Activated T-cell treated with anti-CD3 and anti-CD28 coated beads, Interleukin-2, amount 50 U/mL, for 72 hours (primary cell): ENCODE measurements at places on chromosomes 16 and 17. TPM values are rescaled to one million over a fixed set of nuclear protein-coding genes. Genes with fewer than 3 reads are reported as not detected.

The B9D1 gene
- total RNA-seq: 4.3 TPM

The CACNG1 gene
- total RNA-seq: not detected

The C16orf96 gene
- 0.55 TPM for total RNA-seq

The CCL15 gene
- total RNA-seq: not detected

The TMC7 gene
- total RNA-seq: not detected

The HOXB1 gene
- total RNA-seq: not detected

The HP gene
- not detected for total RNA-seq

The CALB2 gene
- total RNA-seq: not detected

DNA sequence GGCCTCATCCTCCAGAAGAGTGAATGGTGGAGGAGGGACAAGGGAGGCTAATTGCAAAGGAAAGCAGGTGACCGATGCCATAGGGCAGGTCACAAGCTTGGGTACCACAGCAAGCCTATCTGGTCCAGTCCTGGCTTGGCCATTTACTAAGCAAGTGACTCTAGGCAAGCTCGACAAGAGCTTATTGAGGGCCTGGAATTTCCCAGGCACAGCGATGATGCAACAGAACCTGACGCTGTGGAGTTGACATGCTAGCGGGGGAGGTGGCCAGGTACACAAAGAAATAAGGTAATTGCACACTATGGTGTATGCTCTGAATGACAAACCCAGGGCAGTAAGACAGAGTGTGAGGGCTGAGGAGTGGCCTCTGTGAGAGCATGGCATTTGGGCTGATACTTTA is 98.5 kb downstream of the PGS1 start:
- no peak for DNase-seq

- DNase-seq: no peak
Measured at GRCh38 chr17:65349916-65350315, 211.5 kb downstream of the AXIN2 start.

GRCh38 chr17:55332296-55333041 is 67.7 kb downstream of the HLF start:
- no peak for DNase-seq

DNA sequence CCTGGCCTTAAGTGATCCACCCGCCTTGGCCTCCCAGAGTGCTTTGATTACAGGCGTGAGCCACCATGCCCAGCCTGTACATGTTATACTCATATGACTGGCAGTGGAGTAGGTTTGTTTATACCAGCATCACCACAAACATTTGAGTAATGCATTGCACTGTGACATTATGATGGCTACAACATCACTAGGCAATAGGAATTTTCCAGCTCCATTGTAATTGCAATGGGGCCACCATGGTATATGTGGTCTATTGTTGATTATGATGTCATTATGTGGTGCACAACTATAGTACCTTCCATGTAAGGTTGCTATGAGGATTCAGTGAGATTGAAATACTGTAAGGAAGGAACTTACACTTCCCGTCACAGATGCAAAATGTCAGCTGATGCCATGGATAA is 168.9 kb downstream of the COPRS start:
- no peak for DNase-seq

DNA sequence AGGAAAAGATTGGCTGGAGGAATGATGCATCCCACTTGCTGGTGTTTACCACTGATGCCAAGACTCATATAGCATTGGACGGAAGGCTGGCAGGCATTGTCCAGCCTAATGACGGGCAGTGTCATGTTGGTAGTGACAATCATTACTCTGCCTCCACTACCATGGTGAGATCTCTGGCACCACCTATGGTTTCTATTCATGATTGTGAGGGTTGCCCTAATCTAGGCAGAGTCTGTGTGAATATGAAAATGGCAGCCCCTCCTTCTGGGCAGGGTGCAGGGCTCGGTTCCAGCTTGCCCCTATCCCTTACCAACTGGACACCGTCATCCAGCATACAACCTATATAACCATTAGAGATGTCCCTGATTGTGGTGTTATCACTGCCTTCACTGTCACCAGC is 33.4 kb downstream of the ITGB3 start:
- DNase-seq: no peak

DNA sequence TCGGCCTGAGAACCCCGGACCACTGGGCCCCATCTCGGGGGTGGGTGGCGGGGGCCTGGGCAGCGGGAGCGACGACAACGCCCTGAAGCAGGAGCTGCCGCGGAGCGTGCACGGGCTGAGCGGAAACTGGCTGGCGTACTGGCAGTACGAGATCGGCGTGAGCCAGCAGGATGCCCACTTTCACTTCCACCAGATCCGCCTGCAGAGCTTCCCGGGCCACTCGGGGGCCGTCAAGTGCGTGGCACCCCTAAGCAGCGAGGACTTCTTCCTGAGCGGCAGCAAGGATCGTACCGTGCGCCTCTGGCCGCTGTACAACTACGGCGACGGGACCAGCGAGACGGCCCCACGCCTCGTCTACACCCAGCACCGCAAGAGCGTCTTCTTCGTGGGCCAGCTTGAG is 8.9 kb upstream of the SERPINF2 start:
- no peak for DNase-seq

DNA sequence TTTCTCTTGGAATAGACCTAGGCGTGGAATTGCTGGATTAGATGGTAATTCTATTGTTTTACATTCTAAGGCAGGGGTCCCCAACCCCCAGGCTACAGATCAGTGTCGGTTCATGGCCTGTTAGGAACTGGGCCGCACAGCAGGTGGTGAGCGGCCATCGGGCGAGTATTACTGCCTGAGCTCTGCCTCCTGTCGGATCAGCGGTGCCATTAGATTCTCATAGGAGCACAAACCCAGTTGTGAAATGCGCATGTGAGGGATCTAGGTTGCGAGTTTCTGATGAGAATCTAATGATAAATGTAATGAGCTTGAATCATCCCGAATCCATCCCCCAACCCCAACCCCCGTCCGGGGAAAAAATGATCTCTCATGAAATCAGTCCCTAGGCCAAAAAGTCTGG is 23.0 kb downstream of the NLRC5 start:
- DNase-seq: no peak

GRCh38 chr16:66525396-66526180 is 24.3 kb downstream of the TK2 start:
- no peak for DNase-seq

DNA sequence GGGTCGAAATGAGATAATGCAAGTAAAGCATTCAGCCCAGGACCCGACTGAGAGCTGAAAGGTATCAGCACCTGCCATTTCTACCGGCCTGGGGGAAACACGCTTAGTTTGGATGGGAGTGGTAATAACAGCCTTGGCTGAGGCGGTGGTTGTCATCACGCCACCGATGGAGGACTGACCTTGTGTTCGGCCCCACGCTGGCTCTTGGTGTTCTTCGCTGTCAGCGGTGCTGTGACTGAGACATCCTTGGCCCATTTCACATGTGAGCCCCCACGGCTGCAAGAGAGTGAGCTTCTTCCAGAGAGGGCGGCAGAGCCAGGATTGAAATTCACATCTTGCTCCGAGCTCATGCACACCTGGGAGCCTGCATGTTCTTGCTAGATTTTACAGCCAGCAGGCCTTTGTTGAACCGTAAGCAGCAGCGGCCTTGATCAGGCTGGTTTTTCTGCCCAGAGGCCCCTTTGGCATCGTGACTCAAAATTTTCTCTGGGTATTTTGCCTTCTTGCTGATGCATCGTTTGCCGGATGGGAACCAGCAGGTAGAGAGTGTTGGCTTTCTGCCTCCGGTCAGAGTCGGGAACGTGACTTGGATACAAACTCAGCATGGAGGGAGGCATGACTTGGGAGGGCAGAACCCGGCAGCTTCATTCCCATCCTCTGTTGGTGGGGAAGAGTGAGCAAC is 341.5 kb downstream of the SNX29 start:
- DNase-seq: no peak

GRCh38 chr16:68768771-68769170 is 31.7 kb downstream of the CDH1 start:
- DNase-seq: no peak

DNA sequence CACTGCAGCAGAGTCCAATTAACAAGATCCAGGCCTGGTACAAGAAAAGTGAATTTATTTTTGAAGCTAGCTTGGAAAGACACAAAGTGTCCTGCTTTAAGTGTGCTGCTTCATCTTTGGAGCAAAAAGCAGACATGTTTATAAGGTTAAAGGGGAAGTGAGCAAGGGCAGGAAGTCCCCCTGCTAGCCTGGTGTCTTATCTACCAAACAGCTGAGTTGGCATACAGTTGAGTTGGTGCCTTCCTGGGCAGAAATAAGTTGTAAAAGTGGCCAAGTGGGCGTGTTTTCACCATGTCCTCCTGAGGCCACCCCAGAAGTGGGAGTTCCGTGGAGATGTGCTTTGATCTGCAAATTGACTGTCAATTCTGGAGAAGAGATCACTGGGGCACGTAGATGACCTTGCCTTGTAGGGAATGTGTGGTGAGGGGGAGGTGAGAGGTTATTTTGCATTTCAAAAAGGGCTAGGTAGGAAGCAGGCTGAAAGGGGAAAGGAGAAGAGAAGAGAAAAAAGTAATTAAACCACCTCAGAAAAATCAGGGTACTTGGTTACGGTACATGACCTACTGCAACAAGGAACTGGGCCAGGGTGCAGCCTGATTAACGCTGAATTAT is 38.3 kb upstream of the HSBP1 start:
- DNase-seq: no peak

GRCh38 chr17:9285602-9286427 is 264.5 kb downstream of the NTN1 start:
- DNase-seq: no peak

GRCh38 chr16:10897134-10897533 is 20.1 kb downstream of the CIITA start:
- DNase-seq: no peak

GRCh38 chr16:3042376-3042775 is 4.0 kb upstream of the MMP25 start:
- no peak for DNase-seq

DNA sequence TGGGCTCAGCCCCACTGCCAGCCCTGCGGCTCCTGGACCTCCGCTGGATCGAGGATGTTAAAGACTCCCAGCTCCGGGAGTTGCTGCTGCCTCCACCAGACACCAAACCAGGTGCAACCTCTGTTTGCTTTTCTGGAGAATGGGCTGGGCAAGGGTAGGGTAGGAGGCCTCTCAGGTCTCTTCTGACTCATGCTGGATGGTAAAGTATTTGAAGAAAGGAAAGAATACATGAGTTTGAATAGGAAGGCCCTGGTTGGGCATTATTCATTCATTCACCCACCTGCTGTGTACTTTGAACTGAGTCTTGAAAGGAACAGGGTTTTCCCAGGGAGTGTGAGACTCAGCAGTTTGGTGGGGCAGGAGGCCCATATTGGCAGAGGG is 6.5 kb upstream of the ORAI3 start:
- no peak for DNase-seq

DNA sequence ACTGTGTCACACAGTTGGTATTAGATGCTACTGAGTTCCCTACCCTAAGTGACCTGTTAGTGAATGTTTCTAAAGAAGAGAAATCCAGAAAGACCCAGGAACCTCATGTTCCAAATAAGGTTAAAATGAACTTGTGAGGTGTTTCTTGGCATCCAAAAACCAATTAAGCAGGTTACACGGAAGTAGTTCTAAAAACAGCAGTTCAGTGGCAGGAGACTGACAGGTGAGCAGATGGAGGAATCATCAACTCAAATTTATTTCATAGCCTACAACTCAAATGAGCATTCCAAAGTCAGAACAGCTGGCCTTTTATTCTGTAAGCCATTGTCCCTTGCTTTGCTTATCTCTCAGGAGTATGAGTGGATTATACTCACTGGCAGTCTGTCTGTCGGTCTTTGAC is 188.3 kb downstream of the IRX3 start:
- no peak for DNase-seq

DNA sequence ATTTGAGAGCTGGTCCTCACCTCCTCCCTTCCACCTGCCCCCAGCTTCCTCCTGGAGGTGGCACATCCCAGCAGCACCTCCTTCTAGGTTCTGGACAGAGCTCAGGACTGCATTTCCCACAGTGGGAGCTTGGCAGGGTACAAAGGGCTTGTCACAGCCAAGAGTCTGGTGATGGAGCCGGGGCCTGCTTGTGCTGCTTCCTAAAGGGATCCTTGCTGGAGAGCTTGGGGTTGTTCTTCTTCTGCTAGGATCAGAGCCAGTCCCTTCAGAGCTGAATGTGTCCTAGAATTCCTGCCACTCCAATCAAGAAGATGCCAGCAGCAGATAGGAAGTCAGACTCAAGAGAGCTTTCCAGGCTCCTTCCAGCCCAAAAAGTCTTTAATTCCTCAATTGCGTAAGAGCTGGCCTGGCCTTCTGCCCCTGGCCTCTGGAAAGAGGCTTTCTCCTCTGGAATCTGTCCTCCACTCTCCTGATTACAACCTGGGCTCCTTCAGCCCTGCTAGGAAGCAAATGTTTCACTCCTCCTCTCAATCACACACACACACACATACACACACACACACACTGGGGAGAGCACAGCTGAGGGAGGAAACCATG is 4.4 kb downstream of the CD300E start:
- DNase-seq: no peak

- DNase-seq: no peak
Measured at GRCh38 chr17:72691017-72691416, 401.5 kb downstream of the SLC39A11 start.

DNA sequence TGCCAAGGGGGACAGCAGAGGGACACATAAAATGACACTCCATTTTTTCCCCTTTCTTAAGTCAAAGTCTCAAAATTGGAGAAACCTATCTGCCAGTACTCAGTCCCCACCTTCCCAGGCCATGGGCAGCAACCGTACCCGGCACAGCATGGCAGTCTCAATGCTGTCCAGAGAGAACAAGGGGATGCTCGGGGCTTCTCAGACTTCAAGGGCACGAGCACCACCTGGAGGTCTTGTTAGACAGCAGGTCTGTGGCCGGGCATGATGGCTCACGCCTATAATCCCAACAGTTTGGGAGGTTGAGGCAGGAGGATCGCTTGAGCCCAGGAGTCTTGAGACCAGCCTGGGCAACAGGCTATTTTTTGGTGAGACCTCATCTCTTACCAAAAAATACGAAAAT is 3.2 kb downstream of the DNAH17 start:
- no peak for DNase-seq

- DNase-seq: no peak
Measured at GRCh38 chr17:76539631-76540271, at the start of gene PRCD. TSS of gene PRCD (plus strand) at chr17:76540044. CDS start at chr17:76540142, 98 bp downstream.

GRCh38 chr16:82011199-82011641 is at the start of gene SDR42E1:
TSS of gene SDR42E1 (minus strand) at chr16:82011470. CDS start at chr16:82000858, 10,612 bp downstream.
- peak; percentile 76 for DNase-seq

- no peak for DNase-seq
Measured at GRCh38 chr16:24950275-24950674, 64.9 kb downstream of the ARHGAP17 start.

- DNase-seq: no peak
Measured at GRCh38 chr17:73813201-73813600, 169.0 kb upstream of the SDK2 start.
